ENCODE measurements at places on chromosomes 12 and 14.

DNA sequence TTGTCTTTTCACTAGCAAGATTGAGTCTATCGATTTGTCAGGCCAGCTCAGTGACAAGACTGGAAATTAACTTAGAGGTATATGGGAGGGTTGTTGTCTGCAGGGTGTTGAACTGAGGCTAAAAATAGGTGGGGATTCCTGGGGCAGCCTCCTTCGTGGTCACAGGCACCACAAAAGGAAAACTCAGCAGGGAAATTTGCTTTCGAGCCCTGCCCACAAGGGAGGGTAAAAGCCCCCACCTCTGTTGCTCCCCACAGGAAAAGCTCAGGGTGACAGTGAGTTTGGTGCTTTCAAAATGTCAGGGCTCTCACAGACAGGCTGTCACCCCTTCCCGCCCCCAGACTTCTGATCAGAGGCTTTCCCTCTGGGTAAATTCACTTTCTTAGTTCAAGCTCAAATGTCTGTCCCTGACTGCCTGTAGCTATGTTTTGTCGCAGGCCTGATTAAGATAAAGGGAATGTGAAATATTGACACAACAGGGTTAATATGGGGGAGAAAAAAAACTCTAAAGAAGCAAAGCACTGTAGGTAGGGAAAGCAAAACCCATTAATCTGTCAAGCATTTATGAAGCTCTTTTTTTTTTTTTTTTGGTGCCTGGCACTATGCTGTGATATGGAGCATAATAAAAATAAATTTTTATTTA lies 11.7 kb upstream of the NFKBIA start:
- no peak for DNase-seq

DNA sequence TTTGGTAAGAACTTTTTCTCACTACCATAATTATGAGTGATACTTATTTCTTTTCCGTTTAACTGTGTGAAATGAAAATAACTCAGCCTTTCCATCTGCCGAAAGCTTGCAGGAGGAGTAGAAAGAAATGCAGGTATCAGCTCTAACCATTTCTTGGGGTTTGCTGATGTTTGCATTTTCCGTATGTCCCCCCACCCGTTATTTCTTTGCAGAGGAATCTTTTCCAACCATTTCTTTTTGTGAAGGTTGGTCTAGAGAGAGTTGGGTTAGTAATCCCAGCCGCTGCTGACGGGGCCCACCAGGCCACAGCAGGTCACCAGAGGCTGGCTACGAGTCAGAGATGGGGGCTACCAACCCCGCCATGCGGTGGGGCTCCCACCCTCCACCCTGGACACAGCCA lies 7.0 kb upstream of the PIWIL1 start:
- DNase-seq: no peak

DNA sequence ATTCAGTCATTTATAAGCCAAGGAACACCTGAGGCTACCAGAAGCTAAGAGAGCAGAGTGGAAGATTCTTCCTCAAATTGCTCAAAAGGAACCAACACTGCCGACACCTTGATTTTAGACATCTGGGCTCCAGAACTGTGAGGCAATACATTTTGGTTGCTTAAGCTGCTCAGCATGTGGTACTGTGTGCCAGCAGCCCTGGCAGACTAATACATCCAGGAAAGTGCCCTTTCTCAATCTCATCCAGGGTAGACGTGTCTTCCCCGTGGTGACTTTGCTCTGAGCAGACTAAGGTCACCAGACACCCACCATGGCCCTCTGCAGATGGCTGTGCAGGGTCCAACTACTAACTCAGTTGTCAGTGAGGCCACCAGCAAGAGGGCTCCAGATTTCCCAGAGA lies 122.8 kb downstream of the VRK1 start:
- DNase-seq: peak; percentile 77

GRCh38 chr12:96486751-96487613 lies 2.4 kb upstream of the CFAP54 start:
- DNase-seq: peak; percentile 77

DNA sequence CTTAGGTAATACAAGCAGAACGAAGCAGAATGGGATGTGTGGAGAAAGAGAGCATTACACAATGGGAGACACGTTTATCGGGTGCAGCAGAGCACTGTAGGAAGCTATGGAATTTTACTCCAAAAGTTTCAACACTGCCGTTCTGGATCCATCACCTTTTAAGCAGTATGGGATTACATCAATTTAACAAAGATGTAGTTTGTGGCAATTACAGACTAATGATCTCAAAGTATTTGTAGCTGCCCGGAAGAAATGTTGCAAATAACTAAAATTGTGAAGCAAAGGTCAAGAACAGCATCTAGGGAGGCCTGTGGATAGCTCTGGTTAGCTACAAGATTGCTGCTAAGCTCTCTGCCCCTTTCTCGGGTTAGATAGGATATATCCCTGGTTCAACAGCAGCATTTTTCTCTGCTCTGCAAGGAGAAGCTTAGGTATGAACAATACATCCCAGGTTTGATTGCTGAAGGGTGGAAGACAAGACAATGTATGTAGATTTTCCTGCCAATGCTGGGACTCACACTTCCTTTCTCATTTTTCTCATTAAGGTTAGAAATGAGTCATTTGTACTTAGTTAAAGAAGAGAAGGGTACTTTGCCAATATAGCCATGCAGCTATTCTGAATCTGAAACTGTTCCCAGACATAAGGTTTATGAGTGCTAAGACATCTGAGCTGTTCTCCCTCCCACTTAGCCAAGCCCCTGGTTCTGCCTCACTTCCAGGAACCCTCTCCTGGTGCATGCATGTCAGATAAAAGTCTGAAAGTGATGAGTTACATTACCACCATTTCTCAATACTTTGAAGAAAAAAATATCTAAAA lies 75.0 kb upstream of the HIF1A start:
- DNase-seq: peak; percentile 90

DNA sequence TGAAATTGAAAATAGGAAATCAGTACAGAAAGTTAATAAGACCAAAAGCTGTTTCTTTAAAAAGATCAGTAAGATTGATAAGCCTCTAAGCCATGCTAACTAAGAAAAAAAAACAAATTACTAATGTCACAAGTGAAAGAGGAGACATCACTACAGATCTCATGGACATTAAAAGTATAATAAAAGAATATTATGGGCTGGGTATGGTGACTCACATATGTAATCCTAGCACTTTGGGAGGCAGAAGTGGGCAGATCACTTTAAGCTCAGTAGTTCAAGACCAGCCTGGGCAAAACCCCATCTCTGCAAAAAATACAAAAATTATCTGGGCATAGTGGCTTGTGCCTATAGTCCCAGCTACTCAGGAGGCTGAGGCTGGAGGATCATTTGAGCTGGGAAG lies 30.5 kb downstream of the B4GALNT3 start:
- no peak for DNase-seq
